GM03348 (cell line): ENCODE measurements at places on chromosomes 11 and 22.

GRCh38 chr11:69295995-69296889, 2.3 kb downstream of the MYEOV start:
- DNase-seq: peak; percentile 87

GRCh38 chr22:35033635-35034296, 32.2 kb upstream of the ISX start:
- DNase-seq: no peak

DNA sequence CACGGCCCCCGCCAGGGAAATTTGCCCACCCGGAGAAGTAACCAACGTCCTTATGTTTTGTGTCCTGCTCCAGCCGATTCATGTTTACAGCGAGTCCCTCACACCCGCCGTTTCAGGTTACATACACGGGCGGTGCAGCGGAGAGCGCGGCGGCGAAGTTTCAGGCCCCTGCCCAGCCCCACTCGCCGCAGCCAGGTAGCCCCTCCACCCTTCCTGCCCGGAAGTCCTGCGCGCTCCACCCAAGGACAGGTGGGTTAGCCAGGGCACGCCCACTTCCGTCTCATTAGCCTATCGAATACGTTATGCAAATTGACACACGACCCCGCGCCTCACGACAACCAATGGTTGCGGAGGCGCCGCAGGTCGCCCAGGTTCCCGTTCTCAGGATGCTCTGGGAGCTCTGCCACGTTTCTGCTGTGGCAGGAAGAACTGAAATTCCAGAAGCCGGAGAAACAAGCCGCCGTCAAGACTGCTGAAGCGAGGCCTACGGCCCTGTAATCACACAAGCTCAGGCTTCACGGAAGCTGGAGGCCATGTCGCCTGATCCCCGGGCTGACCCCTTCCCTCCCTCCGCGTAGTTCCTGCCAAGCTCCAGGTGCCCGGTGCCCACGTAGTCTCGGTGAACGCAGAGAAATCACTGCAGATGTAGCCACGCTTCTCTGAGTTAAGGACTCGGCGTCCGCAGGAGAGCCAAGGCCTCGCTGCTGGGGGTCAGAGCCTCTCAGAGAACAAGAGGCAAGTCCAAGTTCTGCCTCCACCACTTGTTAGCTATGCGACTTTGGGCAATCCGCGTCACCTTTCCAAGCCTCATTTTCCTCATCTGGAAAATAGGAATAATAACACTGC, 22.4 kb upstream of the MYH9 start:
- no peak for DNase-seq

GRCh38 chr11:10537600-10537999, 3.4 kb downstream of the RNF141 start:
- no peak for DNase-seq

- no peak for DNase-seq
Observed at GRCh38 chr11:94639901-94640721, 72.9 kb downstream of the PIWIL4 start.

GRCh38 chr11:114478001-114478410, 38.7 kb downstream of the REXO2 start:
- no peak for DNase-seq

DNA sequence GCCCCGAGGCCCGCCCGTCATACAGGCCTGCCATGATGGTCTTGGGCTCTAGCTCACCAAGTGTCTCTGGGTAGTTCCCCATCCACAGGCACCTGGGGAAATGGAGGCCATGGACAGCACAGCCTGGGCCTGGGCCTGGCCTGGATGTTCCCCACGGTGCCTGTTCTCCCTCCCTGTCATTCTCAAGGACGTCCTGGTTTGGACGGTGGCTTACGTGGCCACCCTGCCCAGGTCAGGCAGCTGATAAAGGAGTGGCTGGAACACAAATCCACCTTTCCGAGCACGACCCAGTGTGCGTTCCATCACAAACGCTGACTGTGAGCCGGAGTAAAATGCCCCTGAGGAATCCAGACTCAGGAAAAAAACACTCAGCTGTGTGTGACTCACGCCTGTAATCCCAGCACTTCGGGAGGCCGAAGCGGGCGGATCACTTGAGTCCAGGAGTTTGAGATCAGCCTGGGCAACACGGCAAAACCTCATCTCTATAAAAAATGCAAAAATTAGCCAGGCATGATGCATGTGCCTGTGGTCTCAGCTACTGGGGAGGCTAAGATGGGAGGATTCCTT, 41.2 kb upstream of the TESMIN start:
- DNase-seq: no peak

GRCh38 chr22:43670513-43670912, 141.6 kb downstream of the EFCAB6 start:
- DNase-seq: no peak

DNA sequence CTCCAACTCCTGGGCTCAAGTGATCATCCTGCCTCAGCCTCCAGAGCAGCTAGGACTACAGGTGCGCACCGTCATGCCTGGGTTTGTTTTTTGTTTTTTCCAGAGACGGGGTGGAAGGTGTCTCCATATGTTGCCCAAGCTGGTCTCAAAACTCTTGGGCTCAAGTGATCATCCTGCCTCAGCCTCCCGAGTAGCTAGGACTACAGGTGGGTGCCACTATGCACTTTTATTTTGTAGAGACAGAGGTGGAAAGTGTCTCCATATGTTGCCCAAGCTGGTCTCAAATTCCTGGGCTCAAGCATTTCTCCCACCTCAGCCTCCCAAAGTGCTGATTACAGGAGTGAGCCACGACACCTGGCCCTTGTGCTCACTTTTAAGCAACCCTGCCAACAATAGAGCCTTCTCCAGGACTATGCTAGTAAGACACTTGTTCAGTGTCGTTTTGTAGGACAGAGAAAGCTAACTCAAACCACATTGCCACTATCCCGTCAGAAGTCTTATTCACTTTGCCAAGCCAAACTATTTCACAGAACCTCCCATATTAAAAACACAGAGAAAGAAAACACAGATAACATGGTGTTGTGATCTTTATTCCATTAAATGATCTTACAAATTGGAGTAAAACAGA, 9.4 kb upstream of the PLAAT3 start:
- no peak for DNase-seq

DNA sequence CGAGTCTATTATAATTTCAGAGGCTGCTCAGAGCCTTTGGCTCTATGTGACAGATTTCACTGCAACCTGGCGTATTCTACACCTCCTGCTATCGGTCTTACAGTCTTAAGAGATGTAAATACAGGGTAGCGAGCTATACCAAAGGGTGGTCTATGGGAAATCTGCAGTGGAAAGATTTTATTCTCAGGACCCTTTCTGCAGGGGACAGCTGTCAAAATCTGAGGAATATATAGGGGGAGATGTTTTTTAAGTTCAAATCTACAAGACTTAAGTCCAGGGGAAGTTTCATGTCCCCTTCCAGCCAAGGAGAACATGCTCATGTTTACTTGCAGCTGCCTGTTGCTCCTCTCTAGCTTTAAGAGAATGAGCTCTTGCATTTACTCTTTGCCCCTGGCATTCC, 62.7 kb downstream of the MICAL2 start:
- no peak for DNase-seq
